ENCODE measurements at places on chromosomes 1 and 21. TPM values are rescaled to one million over a fixed set of nuclear protein-coding genes. Genes with fewer than 3 reads are reported as not detected.

The STPG1 gene
- 8.6 TPM for polyA plus RNA-seq

The BRINP3 gene
- polyA plus RNA-seq, result not detected

- DNase-seq, result no peak
These were observed 6.1 kb downstream of the FABP3 start for GRCh38 chr1:31366796-31367195.

DNA sequence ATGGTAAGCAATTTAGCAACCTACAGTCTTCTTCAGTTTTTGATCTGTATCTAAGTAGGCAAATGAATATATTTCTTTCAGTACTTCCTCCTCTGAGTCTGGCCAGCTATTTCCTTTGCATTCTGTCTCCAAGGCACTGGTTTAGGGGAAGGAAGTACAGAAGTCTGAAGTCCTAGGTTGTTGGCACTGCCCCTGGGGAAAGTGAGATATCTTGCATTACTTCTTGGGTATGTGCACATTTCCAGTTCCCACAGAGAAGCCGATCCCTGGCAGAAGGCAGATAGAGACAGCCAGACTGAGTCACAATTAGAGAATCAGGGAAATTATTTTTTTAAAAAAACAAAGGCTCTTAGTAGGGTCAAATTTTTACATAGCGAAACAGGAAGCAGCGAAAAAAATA is 98.8 kb downstream of the RASAL2 start:
- no peak for DNase-seq

- DNase-seq, result no peak
These were observed 179.8 kb upstream of the KCNK2 start for GRCh38 chr1:214902636-214903320.

The FAM229A gene
- 8.0 TPM for polyA plus RNA-seq

- no peak for DNase-seq
These were observed 32.8 kb downstream of the MTARC1 start for GRCh38 chr1:220819467-220820026.

The FAM163A gene
- polyA plus RNA-seq, result 1.1 TPM

DNA sequence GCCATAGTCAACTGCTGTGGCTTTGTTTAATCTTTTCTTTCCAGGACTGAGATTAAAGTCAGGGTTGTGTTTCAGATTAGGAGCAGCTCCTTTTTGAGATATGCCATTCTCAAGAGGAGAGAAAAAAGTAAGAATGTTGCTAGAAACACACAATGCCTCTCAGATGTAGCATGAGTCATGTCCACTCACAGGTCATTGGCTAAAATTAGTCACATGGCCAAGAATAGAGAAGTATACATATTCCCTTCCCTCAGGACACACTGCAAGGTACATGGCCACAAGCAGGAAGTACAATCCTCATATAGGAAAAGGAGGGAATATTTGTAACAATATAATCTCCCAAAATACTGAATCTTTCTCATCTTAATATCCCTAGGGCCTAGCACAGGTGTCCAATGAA is 141.9 kb upstream of the PTBP2 start:
- no peak for DNase-seq

GRCh38 chr1:84152649-84153056 is 8.6 kb downstream of the PRKACB start:
- DNase-seq, result no peak

The SLC1A7 gene
- not detected for polyA plus RNA-seq

DNA sequence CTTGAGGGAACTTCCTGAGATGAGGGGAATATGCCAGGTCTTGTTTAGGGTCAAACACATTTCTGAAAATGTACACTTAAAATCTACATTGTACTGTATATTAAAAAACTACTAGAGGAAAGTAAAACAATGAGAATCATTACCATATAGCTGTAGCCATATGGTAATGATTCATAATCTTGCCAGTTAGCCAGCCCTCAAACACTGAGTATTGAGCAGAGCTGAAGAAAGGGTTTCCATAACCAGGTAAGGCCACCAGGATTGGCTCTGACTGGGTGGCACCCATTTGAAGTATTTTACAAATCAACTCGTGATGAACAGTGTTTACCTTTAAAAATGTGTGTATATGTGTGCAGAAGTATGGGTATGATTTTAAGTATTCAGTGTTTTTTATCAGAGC is 226.7 kb downstream of the SLC45A1 start:
- DNase-seq, result no peak

- no peak for DNase-seq
These were observed 1.6 kb upstream of the STUM start for GRCh38 chr1:226546926-226547325.
